ENCODE measurements at places on chromosomes 7 and 10.

GRCh38 chr7:151699147-151699927 lies 177.6 kb downstream of the PRKAG2 start:
- no peak for DNase-seq

GRCh38 chr7:112080978-112081377 lies 125.2 kb downstream of the DOCK4 start:
- no peak for DNase-seq

DNA sequence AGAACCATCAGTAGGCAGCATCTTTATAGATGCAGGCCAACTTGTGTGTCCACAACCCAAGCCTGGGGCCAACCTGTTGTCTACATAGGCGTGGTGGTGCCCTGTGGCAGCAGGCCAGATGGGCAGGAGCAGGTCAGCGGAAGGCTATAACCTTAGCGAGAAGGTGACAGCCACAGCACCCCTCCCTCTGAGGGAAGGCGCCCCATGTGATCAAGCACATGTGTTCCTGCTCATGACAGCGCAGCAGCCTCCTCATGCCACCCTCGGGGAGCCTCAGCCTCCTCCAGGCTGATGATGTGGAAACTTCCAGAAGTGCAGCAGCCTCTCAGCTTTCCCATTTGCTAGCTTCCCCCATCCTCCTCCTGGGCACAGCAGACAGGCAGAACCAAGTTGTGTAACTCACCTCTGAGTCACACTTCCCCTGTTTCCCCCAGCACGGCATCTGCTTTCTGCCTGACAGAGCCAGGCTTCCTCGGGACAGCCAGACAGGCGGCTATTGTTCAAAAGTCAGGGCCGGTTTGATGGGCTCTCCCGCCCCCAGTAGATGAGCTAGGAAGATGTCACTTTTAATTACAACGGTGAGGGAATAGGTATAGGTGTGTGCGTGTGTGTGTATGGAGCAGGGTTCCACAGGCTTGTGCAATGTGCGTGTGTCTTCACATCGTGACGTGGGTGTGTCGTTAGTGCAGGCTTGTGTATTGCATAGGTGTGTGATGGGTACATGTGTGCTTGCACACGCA lies 312.0 kb upstream of the ZMIZ1 start:
- DNase-seq = no peak

GRCh38 chr7:36039243-36039642 lies 113.8 kb upstream of the EEPD1 start:
- DNase-seq = no peak

DNA sequence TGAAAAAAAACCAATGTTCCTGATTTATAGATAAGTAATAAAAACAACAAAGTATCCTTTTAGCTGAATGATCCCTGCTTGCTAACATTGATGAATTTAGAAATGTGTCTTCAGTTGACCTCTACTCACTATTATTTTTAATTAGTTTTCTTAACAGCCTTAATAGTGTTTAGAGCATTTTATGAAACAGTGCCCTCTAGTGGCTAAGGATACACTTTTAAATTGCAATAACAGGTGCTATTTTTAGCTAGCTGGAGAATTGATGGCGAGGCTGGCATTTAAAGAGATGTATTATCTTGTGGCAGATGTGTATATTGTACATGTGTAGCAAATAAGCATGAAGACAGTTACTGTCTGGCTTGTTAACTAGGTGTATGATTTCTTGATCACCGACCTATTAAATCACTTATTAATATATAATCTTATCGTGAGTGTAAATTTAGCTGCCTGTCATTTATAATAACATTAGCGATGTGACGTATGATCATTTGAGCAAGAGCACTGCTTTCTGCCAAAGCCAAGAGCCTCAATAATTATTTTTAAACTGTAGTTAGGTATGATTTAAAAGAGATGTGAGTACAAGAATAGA lies 451.9 kb downstream of the DPP6 start:
- no peak for DNase-seq

- no peak for DNase-seq
Observed at GRCh38 chr7:107125475-107125874, 43.3 kb upstream of the HBP1 start.

- no peak for DNase-seq
Observed at GRCh38 chr7:40329601-40330153, 194.9 kb downstream of the SUGCT start.

DNA sequence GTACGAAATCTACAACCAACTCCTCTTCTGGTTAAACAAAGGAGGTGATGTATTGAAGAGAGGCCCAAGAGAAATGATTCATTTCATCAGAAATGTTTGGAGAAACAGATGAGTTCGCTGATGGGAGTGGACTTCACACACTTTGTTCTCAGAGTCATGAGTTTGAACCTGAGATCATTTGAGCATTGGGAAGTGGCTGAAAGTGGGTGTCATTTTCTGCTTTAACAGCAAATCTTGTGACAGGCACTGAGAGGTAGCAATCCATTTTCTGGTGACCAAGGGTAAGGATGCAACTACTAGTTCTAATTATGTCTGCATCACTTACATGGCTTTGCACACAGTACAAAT lies 51.4 kb downstream of the RBM20 start:
- no peak for DNase-seq

GRCh38 chr7:103712991-103713778 lies 267.2 kb upstream of the SLC26A5 start:
- DNase-seq = no peak

DNA sequence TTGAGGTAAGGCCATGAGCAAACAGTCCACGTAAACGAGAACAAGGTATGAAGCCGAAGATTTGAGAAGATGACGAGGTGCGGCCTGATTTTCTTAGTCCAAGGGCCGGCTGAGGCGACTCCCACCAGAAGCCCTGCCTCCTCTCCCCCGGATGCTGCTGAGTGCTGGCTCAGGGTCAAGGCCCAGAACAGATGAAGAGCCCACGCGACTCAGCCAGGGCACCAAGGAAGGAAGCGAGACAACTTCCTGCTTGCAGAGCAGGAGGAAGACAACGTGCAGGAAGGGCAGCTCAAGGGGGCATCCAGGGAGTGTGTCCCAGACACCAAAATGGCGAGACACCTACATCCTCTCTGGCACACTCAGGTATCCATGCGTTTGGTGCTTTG lies 99.5 kb downstream of the CYTH3 start:
- DNase-seq = no peak

DNA sequence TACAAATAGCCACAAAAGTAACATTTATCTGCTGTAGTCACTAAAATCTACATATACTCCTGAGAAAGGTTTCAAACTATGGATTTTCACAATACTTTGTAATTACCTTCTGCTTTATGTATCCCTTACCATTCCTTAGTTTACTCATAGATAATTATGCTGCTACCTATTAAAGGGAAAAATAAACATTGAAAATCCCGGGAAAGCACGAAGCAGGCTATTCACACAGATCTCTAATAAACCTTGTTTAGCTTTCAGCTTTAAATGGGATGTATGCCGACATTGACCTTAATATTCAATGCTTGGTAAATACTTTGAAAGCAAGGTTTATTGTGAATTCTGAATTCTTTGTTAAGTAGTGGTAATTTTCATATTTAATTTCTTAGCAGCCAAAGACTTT lies 58.5 kb upstream of the SMIM30 start:
- no peak for DNase-seq

GRCh38 chr7:143391462-143392404 lies 10.6 kb downstream of the ZYX start:
- DNase-seq = no peak

DNA sequence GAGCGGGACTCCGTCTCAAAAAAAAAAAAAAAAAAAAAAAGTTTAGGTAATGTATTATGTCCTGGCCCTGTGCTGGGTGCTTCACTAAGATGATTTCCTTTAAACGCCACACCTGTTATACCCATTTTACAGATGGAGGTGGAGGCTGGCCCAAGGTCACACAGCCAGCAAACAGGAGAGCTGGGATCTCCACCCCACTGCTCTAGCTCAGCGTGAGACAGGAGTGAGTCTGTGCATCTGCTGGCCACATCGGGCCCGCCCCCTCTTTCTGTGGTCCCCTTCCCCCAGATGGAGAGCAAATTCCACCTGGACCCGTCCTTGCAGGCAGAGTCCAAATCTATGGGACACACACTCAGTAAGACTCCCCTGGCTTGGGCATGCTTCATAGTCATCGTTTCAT lies 51.0 kb downstream of the LHPP start:
- no peak for DNase-seq

DNA sequence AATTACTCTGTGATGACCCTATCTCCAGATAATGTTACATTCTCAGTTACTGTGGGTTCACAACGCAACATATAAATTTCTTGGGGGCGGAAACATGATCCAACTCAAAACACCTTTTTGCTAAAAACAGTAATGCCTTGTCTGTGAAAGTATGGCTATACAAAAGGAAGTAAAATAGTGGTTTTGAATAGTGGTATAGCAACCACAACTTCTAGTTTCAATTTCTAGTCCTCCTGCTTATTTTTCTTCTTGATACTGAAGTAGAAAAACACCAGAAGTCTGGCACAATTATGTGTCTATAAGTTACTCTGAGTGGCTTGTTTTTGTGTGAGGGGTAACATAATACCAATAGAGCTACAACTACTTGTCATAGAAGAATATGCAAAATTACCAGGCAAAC lies 21.5 kb upstream of the ZNF800 start:
- no peak for DNase-seq

DNA sequence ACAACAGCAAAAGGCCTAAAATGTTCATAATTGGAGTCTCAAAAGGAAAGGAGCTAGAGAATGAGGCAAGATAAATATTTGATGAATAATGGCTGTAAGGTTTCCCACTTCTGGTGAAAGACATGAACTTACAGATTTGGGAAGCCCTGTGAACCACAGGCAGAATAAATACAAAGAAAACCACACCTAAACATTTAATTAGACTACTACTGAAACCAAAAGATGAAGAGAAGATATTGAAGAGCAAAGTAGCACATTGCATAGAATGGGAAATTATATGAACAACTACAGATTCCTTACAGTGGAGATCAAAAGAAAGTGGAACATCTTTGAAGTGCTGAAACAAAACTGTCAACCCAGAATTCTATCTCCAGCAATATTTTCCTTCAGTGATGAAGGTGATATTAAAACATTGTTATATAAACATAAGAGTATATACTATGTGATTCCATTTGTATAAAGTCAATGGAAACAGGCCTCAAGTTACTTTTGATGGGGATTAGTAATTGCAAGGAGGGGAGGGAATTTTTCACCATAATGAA lies 191.3 kb upstream of the KAT6B start:
- DNase-seq = no peak

DNA sequence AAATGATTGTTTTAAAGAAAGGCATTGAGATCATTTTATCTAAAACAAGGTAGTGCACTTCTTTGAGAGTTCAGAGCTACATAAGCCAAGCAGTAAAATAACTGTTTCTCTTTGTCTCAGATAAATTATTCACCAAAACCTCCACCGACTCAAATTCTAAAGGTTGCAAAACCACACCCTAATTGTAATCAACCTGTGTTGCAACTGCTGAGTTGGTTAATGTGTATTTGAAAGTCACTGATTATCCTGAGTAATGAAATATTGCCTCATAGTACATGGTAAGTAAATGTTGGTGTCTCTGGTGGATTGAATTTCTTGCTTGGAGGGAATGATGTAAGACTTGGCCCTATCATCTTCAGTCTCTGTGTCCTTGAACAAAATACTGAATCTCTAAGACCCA lies 35.9 kb upstream of the CYP2C9 start:
- no peak for DNase-seq

DNA sequence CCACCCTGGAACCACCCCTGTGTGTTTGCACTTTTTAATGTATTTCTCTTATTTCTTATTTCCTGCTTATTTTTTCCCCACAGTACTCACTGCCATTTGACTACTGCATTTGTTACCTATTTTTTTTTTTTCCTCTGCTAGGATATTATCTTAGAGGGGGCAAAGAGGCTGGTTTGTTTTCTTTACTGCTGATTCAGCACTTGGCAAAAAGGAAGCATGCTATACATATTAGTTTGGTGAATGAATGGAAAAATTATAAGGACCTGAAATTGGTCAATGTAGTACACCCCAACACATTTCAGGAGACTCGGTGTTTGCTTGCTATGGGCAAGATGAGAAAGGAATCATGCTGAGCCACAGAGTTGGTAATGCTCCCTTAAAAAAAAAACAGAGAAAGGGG lies 193.5 kb downstream of the SORCS3 start:
- no peak for DNase-seq

GRCh38 chr10:80444646-80445319 lies 9.3 kb upstream of the TSPAN14 start:
- peak; percentile 62 for DNase-seq

DNA sequence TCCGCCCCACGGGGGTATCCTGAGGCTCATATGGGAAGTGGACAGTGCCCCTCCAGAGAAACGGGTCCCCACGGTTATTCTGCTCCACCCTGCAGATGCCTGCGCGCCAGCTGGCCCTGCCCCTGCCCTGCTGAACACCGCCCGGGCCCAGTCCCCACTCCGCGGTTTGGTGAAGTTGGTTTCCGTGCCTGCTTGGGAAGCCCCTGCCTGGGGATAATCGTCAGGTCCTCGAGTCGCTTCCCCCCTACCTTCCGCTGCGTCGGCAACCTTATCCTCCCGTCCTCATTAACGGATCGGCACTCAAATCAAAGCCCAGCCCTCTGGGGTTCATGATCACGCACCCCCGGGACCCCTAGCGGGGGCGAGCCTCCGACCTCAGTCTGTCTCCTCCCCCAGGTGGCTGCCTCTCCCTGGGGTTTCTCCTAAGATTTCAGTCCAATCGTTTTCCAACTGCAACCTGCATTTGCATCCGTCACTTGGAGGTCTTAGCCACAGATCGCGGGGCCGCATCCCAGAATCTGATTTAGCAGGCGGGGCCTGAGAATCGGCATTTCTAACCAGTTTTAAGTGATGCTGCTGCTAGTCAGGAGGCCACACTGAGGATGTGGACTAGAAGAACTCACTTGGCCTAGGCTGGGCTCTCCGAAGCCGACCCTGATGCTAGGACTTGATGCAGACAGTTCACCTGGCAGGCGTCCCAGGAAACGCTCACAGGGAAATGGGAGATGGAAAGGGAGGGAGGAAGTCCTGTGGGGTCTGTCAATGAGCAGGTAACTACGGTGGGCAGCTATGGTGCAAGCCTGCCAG lies 27.6 kb downstream of the WDR86 start:
- DNase-seq = no peak

GRCh38 chr10:69948261-69948660 lies 104.4 kb upstream of the MACROH2A2 start:
- no peak for DNase-seq

All from activated CD8-positive, alpha-beta T cell treated with anti-CD3 and anti-CD28 coated beads, Interleukin-2, amount 10 ng/mL, durations not matched to agents 7 days and 5 days (primary cell).